Retina (tissue), 1 donor: ENCODE measurements at places on chromosomes 1 and 21.

GRCh38 chr21:15976807-15977206 lies 247.0 kb downstream of the USP25 start:
- DNase-seq: no peak

DNA sequence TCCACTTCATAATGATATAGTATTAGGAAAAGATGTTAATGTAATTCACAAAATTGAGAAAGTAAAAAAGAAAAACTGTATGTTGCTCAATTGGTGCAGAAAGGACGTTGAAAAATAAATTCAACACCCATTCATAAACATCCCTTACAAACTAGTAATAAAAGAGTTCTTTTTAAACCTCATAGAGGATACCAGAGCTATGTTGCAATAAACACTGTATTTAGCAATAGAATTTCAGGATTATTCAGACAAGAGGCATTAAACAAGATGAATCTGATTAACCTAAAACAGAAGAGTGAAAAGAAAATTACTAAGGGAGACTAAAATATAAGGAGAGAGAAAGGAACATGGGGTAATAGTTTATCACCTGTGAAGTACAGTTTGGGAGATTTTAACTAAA lies 154.8 kb downstream of the NTPCR start:
- no peak for DNase-seq

DNA sequence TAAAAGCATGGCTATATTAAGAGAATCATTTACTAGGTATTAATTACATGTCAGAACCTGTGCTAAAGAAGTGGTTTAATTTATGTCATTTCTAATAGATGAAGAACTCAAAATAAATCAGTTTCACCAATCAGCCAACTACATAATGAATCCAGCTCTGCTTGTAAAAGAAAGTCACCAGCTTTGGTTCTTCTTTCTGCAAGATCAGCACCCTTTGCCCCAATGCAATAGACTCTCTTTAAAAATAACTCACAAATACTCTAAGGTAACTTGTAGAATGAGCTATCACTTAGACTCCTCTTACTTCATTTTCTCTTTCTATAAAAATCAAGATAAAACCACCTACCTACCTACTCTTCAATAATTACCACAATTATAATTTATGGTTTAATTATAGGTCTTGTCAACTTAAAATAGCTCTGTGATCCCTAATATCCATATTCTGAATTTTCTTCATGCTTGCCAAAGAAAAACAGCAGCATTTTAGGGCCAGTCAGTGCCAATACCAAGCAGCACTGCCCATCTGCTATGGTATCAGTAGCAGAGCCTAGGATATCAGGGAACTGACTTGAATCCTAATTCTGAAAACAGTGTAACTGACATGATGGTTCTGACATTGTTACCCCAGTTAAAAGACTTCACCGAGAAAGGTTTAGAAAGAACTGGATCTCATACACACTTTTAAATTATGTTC lies 11.3 kb downstream of the SLC19A2 start:
- DNase-seq: no peak

DNA sequence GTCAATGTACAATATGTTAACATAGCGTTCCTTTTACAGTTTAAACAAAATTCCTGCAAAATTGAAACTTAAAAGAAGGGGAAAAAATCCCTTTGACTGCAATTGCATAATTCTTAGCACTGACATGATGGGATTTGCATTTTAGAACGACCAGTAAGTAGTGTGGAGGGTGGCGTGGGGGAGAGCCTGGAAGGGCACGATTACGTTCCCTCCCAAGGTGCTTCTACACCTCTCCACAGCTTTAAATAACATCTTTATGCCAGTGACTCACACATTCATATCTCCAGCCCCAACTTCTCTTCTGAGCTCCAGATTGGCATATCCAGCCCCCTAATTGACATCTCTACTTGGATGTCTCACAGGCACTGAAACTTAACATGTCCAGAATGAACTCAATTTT lies 64.3 kb downstream of the OLFML3 start:
- no peak for DNase-seq

DNA sequence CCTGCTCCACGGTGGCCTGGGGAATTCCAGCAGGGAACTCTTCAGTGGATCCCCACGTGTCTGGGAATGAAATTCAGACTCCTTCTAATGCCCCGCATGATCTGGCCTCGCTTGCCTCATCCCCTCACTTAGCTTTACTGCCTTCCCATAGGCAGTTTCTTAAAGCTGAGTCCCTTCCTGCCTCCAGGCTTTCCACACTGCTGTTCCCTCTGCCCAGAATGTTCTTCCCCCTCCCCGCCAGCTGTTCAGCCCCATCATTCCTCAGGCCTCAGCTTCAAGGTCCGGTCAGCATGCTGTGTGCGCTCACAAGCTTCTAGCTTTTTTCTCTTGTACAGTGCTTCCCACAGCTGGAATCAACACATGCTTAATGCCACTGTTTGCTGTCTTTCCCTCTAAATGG lies 54.9 kb upstream of the WASF2 start:
- DNase-seq: no peak

DNA sequence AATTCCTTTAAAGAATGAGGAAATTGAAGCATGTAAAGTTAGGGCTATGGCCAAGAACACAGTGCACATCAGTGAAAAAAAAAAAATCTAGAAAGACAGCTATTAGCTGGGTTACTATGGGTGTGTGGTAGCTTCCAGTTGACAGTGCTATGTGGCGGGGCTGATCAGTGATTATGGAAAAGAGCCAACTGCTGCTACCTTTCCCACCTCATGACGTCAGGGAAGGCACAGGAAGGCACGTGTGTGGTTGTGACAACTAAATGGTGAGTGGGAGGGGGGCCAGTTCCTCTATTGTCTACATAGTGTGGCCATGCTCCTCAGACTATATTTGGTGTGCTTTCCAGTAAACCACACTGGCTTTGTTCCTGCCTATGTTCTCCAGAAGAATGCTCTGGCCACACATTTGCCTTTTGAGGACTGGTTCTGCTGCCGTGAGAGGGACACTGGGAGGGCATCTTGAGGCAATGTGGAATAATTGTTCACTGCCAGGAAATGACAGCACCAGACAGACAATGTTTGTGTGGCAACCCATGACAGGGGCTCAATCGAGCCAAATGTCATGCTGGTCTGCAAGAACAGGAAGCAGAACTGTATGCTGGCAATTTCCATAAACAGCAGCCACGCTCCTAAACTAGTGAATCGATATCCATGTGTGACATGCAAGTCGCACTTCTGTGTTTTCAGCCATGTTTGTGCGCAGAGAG lies 3.0 kb upstream of the SDE2 start:
- DNase-seq: no peak

GRCh38 chr1:22273686-22274681 lies 131.1 kb upstream of the WNT4 start:
- DNase-seq: no peak

- DNase-seq: no peak
Observed at GRCh38 chr1:58883888-58884482, 100.1 kb upstream of the JUN start.

DNA sequence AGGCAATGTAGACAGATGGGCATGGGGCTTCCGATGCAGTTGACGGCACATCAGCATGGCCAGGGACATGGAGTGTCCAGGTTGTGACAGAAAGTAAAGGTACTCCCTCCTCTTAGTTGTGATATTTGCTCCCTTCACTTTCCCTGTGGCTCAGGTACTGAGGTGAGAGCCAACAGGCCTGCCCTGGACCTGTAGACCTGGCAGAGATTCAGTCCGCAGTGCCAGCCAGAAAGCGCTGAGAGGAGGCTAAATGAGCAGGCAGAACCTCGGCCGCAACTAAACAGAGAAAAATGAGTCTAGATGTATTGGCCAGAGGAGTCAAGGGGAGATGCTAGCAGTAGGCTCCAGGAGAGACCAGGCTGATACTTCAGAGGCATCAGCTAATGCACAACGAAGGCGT lies 22.6 kb upstream of the KCNK2 start:
- DNase-seq: no peak

GRCh38 chr1:192158181-192158580 lies at the start of gene RGS18:
Gene RGS18 (plus strand): TSS chr1:192158462. CDS start chr1:192158638, 176 bp downstream.
- no peak for DNase-seq

DNA sequence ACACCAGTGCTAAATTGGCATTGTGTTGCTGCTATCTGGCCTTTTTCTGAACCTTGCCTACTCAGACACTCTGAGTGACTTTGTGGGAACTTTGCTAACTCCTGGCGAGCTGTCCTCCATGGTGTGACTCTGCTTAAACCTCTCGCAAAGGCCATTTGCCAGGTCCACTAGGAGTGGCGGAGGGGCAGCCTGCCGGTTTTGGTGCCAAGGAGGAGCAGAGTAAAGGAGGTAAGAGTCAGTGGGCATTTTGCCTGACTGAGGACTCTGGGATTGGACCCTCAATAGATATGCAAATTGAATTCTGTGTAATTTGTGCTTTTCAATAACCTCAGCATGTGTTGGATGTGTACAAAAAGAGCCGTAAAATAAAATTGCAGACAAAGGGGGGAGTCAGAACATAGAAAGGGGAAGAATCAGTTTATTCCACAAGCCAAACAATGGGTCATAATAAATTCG lies 386.6 kb upstream of the NFIA start:
- no peak for DNase-seq

DNA sequence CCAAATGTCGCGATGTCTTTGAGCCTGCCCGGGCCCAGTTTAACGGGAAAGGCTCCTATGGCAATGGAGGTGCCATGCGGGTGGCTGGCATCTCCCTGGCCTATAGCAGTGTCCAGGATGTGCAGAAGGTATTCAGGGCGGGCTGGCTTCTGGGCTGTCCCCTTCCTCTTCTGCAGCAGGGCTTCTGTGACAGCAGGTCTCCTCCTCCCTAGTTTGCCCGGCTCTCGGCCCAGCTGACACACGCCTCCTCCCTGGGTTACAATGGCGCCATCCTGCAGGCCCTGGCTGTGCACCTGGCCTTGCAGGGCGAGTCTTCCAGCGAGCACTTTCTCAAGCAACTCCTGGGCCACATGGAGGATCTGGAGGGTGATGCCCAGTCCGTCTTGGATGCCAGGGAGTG lies 3.0 kb downstream of the ADPRS start:
- no peak for DNase-seq

- DNase-seq: no peak
Observed at GRCh38 chr1:182348961-182349747, 42.4 kb downstream of the GLUL start.

GRCh38 chr1:211524521-211524920 lies 32.6 kb upstream of the RD3 start:
- no peak for DNase-seq

- peak; percentile 42 for DNase-seq
Observed at GRCh38 chr1:25572708-25573590, 29.5 kb downstream of the LDLRAP1 start.

DNA sequence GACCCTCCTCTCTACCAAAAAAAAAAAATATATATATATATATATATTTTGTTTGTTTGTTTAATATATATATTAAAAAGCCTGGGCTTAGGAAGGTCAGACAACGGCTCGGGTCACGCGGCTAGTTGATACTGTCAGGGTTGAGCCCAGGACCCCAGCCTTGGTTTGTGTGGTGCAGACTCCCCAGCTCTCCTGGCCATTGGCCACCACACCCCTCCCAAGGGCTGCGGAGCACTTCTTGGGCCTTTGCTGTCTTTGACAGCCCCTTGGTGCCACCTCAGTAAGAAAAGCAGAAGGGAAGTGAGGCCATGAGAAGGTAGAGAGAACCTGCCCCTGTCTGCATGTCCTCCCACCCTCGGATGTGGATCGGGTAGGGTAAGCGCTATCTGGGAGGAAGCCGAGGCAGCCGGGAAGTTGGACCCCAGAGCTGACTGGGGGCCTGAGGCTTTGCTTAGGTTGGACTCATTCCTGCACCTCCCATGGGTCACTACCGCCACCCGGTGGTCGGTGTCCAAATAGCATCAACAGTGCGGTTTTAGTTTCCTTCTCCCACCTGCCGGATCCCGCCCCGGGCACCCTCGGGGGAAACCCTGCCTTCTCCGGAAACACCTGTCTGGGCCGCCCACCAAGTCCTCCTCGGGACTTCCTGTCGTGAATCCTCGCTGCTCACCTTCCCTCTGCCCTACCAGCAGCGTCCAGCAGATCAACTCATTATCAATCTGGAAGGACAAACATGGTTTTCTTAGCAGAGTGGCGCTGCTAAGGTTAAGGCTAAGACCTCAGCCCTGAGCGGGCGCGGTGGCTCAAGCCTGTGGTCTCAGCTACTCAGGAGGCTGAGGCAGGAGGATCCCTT lies 29.8 kb upstream of the GNPAT start:
- DNase-seq: peak; percentile 92

DNA sequence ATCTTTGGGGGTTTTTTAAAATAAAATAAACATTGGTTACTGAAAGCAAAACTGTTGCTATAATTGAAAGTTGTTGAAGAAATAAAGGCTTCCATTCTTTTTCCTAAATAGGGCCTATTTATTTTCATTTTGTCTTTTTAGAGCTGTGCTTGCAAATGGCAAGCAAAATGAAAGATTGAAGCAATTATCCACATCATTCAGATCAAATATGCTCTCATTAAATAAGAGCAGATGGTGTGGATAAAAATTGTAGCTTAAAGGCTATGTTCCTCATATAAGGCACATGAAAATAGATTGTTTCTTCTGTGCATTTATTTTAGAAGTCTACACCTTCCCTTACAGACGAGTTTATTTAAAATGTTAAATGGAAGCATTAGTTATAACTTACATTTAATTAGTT lies 1317.7 kb downstream of the MRPL39 start:
- no peak for DNase-seq

DNA sequence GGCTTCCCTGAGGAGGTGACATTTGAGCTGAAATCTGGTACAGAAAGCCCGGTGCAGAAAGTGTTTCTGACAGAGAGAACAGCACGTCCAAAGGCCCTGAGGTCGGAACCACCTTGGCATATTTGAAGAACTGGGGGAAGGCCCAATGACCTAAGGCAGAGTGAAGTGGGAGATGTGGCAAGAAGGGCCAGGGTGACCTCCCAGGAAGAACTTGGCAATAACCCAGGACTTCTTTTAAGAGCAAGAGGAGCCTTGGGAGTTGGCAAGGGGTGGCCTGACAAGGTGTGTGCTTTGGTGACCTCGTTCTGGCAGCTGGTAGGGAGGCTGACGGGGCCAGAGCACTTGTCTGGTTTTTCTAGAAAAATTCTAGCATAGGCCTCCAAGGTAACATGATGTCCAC lies 23.4 kb downstream of the TTC39A start:
- no peak for DNase-seq

DNA sequence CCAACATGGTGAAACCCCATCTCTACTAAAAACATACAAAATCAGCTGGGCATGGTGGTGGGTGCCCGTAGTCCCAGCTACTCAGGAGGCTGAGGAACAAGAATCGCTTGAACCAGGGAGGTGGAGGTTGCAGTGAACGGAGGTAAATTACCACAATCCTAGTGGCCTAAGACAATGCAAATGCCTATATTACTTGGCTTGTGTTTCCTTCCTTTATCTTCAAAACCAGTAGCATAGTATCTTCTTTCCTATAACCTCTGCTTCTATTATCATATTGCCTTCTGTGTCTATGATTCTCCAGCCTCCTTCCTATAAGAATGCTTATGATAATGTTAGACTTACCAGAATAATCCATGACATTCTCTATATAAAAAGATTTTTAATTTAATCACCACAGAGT lies 156.2 kb upstream of the RGS18 start:
- no peak for DNase-seq

GRCh38 chr1:105419030-105419429 lies 1637.4 kb upstream of the PRMT6 start:
- no peak for DNase-seq
